GM23338 (cell line): ENCODE measurements at places on chromosomes 12 and 14.

GRCh38 chr12:48156652-48157017 lies 680 bp downstream of the ASB8 start:
- no peak for DNase-seq

GRCh38 chr12:94855853-94856252 lies 147.6 kb downstream of the NDUFA12 start:
- DNase-seq: no peak

- no peak for DNase-seq
Measured at GRCh38 chr12:107042801-107043200, 50.5 kb downstream of the CRY1 start.

GRCh38 chr14:93520053-93520607 lies 89.4 kb downstream of the UNC79 start:
- peak; percentile 54 for DNase-seq

- peak; percentile 86 for DNase-seq
Measured at GRCh38 chr12:19971361-19972280, 396.7 kb upstream of the PDE3A start.

GRCh38 chr12:50951112-50951511 lies 1.2 kb upstream of the HIGD1C start:
- no peak for DNase-seq

- no peak for DNase-seq
Measured at GRCh38 chr12:70002912-70003255, 177.9 kb downstream of the MYRFL start.

- DNase-seq: no peak
Measured at GRCh38 chr12:125259178-125259867, 194.1 kb downstream of the AACS start.

GRCh38 chr12:17215759-17216570 lies 610.0 kb upstream of the LMO3 start:
- DNase-seq: peak; percentile 51

DNA sequence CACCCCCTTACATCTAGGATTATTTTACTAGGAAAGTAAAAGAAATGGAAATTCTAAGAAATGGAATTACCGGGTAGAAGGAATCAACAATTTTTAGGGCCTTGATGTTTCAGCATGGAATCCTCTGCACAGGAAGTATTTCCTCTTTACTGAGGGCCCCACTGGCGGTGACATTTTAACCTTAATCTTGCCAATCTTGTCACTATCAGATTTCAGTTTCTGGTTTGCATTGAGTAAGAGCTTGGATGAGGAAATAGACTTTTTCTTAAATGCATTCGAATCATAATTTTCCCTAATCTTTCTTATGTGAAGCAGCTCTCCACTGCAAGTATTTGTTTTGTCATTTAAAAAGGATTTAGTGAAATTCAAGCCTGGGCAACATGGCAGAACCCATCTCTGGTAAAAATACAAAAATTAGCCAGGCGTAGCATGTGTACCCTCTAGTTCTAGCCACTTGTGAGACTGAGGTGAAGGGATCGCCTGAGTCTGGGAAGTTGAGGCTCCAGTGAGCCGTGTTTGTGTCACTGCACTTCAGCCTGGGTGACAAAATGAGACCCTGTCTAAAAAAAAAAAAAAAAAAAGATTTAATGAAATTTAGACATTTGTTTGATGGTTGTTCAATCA lies 40.7 kb downstream of the TPCN1 start:
- DNase-seq: no peak

- DNase-seq: peak; percentile 35
Measured at GRCh38 chr12:116385486-116386217, 108.2 kb upstream of the MED13L start.

DNA sequence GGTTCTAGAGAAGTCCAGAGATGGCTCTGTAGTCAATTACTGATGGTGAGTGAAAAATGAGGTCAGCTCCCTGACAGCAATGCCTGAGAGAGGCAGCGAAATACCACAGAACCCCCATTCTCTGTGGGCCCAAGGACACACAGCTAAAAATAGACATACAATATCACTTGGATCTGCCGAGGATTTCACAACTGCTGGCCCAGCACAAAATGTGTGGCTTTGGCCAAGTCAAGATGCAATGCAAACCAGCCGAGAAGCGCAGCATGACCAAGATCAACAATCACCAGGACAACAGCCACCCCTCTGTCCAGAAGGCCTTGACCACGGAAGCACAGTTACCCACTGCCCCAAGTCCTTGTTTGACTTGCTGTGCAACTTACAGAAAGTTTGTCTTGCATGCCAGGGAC lies 52.2 kb downstream of the CKAP4 start:
- no peak for DNase-seq

DNA sequence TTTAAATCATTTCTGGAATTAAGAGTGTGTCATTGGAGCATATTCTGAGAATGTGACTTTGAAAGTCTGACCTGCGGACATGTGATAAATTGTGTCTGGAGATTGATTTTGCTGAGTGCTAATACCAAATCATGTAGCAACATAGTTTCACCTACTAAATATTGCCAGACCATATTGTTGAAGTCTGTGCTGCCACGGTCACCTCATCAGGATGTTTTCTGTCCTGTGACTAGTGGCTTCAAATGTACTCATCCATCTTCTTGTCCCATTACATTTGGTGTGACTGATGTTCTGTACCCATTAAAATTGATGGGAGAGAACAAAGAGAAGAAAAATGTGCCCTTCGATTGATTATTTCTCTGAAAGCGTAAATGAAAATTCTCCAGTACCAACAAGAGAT lies 265.3 kb downstream of the PDZRN4 start:
- DNase-seq: no peak

- DNase-seq: no peak
Measured at GRCh38 chr12:27554421-27555186, 30.6 kb downstream of the PPFIBP1 start.

- DNase-seq: no peak
Measured at GRCh38 chr12:6233121-6233971, 33.1 kb downstream of the CD9 start.

DNA sequence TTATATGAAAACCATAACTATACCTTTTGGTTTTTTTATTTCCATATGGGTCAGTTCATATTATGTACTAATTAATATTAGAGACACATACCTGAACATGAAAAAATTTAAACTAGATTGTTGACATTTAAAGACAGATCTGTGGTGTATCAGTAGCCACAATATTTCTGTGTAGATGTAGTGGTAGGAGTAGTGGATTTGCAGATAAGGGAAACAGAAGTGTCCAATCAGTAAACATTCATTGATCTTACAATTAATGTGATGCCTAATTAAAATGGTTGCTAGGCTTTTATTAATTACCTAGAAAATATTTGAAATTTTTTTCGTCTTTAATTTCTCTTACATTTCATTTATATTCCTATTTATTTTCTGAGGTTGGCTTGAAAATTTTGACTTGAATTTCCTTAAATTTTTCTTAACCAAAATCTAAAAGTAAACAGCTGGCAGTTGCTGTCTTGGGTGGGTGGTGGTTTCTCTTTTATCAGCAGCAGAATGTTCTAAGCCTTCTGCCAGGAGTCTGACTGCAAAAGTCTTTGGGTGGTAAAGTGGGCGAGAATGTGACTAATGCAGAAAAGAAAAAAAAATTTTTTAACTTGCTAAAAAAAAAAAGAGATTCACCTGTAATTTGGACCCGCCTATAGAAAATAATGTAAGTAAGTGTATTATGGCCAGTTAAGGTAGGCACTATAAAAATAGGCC lies 2.4 kb downstream of the FGFR1OP2 start:
- no peak for DNase-seq

- peak; percentile 73 for DNase-seq
Measured at GRCh38 chr14:89615421-89615820, 198.4 kb upstream of the FOXN3 start.
